ENCODE measurements at places on chromosomes 16 and 17.
A peak's percentile ranks its signal among the peaks of the same experiment; 100 is the strongest.

- no peak for DNase-seq
Observed at GRCh38 chr17:74015990-74016389, 187.5 kb upstream of the RPL38 start.

- DNase-seq: no peak
Observed at GRCh38 chr17:70195091-70195490, 25.8 kb downstream of the KCNJ2 start.

DNA sequence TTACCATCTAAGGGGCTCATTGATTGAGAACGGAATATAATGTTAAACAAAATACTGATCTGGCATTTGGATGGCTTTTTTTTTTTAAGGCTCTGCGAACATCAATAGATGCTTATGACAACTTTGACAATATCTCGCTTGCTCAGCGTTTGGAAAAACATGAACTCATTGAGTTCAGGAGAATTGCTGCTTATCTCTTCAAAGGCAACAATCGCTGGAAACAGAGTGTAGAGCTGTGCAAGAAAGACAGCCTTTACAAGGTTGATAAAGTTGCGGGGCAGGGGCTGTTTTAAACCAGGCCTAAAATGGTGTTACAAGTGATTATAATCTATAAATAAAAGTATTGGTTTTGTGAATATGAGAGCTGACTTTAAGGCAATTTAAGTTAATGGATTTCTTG lies 22.3 kb downstream of the PTRH2 start:
- DNase-seq: no peak

- DNase-seq: no peak
Observed at GRCh38 chr17:55580596-55581133, 69.4 kb upstream of the SMIM36 start.

DNA sequence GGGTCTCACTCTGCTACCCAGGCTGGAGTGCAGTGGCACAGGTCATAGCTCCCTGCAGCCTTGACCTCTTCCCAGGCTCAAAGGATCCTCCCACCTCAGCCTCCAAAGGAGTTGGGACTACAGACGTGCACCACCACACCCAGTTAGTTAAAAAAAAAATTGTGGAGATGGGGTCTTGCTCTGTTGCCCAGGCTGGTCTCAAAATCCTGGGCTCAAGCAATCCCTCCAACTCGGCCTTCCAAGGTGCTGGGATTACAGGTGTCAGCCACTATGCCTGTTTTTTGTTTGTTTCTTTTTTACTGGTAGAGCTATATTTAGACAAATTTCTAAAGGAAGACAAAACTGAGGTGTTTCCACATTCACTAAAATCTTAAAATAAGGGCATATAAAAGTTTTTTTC lies 1.7 kb downstream of the CMTR2 start:
- no peak for DNase-seq

DNA sequence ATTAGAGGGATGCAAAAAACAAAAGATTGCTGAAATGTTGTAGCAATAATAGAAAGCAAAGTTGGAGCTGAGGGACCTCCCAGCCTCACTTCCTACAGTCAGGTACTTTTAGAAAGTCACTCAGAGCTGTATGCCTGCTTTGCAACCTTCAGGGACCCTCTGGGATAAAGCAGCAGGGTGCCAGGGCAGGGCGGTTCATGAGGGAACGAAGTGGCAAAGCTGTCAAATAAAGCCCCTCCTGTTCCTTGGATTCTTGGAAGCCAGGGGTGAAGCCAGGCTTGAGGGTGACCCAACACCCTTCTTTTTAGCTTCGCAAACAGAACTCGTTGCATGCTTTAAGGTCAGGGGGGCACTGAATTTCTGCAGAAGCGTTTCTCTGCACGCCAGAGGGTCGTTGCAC lies 767 bp downstream of the ATP2C2 start:
- no peak for DNase-seq

DNA sequence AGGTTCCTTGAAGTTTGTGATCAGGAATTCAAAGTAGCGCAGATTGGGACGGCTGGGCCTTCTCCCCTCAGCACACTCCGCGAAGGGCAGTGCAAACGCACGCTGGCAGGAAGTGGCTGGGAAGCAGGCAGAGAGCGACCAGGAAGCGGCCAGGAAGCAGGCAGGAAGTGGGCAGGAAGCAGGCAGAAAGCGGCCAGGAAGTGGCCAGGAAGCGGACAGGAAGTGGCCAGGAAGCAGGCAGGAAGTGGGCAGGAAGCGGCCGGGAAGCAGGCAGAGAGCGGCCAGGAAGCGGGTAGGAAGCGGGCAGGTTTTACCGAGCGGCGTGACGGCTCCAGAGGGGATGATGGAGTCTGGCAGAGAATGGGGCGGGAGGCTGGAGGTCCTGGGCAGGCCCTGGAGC lies 3.2 kb downstream of the DPEP1 start:
- peak; percentile 47 for DNase-seq

GRCh38 chr17:58191241-58191896 lies 1.2 kb upstream of the EPX start:
- DNase-seq: no peak

DNA sequence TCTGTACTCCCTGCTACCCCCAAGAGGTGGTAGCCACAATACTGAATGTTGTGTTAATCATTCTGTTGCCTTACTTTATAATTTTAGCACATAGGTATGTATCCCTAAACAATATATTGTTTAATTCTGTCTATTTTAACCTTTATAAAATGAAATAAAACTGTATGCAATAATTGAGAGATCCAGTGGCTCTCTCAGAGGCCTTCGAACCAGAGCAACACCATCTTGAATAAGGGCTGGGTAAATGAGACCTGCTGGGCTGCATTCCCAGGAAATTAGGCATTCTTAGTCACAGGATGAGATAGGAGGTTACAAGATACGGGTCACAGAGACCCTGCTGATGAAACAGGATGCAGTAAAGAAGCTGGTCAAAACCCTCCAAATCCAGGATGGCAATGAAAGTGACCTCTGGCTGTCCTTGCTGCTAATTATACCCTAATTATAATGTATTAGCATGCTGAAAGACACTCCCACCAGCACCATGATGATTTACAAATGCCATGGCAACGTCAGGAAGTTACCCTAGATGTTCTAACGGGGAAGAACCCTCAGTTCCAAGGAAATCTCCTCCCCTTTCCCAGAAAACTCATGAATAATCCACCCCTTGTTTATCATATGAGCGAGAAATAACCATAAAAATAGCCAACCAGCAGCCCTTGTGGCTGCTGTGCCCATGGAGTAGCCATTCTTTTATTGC lies 2.0 kb upstream of the CANT1 start:
- no peak for DNase-seq

DNA sequence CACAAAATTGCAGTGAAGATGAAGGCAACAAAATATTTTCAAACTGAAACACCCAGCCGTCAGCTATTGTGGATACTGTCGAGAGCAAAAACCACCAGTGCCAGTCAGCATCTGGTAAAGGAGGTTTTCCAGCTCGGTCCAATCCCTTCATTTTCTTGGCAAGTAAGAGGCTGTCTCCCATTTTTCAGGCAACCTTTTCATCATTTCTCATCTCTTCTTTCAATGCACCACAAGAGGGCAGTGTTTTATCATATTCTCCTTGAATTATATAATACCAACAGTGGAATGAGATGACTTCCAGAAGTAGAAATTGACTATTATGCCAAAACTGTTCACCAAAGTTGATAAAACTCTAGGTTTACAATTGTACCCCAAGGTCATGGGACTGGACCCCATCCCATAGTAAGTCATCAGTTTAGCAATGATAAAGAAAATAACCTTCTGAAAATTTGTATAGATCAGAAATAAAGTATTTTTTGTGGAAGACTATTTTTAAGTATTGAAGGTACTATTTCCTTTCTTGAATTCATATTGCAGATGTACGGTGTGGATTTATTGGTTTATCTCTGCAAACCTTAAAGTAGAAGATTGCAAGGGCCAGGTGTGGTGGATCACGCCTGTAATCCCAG lies 16.8 kb downstream of the NQO1 start:
- peak; percentile 75 for DNase-seq

DNA sequence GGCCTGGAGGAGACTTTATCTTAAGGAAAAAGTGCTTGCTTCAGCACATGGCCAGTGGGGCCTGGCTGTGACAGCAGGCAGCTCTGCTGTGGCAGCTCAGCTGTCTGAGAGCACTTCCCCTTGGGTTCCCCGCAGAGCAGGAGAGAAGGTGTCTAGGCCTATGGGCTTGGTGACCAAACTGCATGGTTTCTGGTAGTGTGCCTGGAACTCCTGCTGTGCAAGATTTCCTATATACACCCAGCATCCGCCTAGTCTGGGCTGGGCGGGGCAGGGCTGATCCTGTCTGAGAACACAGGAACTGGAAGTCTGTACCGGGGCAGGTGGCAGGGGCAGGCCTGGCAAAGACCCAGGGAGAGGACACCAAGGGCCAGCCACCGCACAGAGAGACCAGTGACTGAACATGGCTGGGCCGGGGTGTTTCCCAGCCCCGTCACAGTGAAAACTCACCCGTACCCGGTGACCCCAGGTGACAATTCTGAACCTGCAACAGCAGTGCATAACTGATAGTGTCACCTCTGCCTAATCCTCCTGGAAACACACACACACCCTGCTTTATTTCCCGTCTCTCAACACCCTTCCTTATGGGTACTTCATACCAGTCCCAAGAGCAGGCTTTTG lies 39.3 kb downstream of the CHD9 start:
- DNase-seq: peak; percentile 32

DNA sequence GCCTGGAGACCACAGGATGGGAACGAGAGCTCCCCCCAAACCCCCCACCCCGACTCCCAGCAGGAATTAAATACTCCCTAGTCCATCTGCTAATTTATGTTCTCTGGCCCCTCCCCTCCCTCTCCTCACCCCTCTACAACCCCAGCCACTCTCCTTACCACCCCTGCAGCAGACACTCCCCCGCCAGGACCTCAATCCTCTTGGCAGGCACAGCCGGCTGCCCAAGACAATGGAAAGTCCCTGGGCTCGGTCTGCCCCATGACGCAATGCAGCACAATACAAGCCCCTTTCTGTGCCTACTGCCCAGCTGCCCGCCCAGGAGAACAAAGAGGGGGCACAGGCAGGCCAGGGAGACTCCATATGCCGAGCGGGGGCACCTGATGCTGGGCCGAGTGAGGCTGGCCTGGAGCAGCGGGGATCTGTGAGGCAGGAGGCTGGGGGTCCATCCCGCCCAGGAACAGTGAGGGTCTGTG lies 30.3 kb upstream of the CDC42EP4 start:
- no peak for DNase-seq

- no peak for DNase-seq
Observed at GRCh38 chr16:61579195-61579594, 457.0 kb downstream of the CDH8 start.

- no peak for DNase-seq
Observed at GRCh38 chr17:3993493-3994220, 29.4 kb upstream of the ATP2A3 start.

DNA sequence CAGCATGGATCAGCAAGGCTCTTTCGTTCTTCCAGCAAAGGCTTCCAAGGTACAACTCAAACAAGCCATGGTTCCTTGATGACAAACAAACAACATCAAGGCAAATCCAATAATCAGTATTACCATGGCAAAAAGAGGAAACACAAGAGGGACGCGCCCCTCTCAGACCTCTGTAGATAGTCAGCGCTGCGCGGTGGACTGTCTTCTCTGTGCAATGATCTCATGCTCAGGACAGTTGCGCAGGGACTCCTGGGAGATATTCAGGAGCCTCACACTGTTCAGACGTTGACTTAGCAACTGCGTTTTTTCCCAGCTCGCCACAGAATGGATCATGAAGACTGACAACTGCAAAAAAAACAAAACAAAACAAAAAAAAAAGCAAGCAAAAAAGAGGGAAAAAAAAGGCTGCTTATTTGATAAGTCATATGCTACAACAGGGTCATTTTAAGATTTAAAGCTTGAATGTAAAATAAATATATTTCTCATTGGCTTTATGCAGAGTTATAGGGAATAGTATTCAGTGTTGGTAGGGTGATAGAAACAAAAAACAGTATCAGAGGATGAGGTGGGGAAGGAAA lies 37.1 kb upstream of the ADCY7 start:
- DNase-seq: no peak

DNA sequence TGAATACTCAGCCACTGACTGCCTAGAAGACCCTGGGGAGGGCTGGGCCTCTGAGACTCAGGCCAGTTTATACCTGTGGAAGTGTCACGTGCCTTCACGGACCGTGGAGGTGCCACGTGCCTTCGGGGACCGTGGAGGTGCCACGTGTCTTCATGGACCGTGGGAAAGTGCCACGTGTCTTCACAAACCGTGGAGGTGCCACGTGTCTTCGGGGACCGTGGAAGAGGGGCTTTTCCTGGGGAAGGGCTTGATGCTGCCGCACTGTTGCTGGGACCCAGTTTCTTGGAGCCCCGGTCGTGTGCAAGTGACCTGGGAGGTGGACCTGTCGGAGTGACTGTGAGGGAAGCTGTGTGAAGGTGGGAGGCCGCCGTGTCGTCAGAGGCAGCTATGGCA lies 166.2 kb downstream of the BANP start:
- DNase-seq: no peak

DNA sequence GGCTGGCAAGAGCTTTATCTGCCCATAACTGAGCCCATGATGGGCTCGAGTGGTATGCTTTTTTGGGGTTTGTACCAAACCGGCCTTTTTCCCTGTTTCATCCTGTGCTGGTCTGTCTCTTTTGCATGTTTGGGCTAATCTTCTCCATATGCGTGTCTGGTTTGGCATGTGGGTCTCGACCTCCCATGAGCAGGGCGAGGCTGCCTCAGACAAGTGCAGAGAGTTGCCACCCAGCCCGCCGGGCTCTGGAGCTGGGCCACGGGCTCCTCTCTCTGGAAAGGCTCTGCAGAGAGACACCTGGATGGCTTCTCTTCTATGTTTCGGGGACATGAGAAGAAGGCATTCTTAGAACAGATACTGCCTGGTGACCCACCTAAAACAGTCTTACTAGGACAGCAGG lies 67.8 kb upstream of the TBX2 start:
- DNase-seq: no peak

DNA sequence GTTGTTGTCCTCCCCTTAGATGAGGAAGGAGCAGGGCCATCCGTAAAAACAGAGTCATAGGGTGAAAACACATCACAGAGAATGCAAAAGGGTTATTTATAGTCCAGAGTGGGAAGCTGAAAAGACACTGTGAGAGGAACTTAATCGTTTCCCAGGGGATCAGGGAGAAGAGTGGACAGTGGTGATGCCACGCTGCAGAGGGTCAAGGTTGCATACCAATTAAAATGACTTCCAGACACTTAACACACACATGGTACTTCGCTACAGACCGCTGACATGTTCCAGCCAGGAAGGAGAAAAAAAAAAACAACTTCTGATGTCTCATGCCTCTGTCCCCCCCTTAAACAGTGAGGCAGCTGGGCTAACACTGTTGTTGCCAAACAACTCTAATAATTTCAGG lies 713.8 kb upstream of the RBFOX1 start:
- DNase-seq: no peak

DNA sequence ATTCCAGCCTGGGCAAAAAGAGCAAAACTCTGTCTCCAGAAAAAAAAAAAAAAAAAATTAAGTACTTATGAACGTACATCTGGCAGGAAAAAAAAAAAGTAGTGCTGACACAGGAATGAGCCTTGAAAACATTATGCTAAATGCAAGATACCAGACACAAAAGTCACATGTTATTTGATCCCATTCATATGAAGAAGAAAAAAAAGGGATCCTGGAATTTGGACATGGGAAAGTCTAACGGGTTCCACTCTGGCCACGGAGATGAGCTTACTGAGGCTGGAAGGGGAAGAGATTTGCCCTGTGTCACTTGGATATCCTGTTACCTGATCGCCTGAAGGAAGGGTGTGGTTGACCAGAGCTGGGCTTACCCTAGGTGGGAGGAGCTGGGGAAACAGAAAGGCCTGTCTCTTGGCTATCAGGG lies 251.9 kb downstream of the PARN start:
- no peak for DNase-seq

GRCh38 chr17:45087504-45087975 lies 26.4 kb downstream of the NMT1 start:
- DNase-seq: no peak

Measured in CD4-positive, alpha-beta T cell treated with Interleukin-17A for 1 hour (primary cell).